CD4-positive, alpha-beta T cell treated with Interleukin-10 for 1 hour (primary cell): ENCODE measurements at places on chromosomes 5 and 9.

DNA sequence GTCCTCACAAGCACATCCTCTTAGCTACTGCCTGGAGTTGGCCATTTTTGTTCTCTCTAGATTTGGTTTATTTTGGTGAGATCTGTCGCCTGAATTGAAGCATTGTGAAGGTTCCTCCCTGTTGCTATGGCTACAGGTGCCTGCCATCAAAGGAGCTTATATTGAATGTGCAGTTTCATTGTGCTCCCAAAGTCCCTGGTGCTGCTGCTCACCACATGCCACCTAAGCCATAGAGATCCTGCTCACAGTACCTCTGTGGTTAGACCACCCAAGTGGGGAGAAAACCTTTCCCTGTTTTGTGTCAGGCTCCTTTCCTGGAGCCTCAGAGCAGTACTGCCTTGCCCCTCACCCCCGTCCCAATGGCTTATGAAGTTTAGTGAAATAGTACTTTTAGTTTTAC is 383.4 kb downstream of the TMEM38B start:
- DNase-seq = no peak

DNA sequence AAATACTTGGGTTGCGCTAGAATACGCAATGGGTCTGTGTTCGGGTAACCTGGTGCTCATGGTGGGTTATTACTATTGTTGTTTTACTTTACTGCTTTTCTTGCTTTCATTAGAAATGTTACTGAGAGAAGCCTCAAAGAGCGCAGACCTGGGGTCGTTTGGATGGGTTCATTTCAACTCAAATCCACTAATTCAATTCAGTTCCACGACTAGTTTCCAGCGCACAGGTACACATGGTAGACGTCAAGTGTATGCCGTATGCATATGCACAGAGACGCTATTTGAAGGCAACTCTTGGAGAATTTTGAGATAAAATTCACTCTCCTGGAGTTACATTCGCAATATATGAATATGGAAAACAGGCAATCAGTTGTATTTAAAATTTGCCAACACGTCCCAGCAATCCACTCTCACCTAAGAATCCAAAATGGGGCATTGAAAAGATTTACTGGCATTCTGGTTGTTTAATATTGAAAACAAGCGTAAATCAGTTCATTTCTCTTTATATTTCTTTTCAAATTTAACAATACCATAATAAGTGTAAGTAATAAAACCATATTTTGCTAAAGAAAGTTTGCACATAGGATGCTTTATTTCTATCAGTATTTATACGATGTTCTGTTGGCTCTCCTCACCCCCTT is 4.4 kb upstream of the PAX5 start:
- no peak for DNase-seq

DNA sequence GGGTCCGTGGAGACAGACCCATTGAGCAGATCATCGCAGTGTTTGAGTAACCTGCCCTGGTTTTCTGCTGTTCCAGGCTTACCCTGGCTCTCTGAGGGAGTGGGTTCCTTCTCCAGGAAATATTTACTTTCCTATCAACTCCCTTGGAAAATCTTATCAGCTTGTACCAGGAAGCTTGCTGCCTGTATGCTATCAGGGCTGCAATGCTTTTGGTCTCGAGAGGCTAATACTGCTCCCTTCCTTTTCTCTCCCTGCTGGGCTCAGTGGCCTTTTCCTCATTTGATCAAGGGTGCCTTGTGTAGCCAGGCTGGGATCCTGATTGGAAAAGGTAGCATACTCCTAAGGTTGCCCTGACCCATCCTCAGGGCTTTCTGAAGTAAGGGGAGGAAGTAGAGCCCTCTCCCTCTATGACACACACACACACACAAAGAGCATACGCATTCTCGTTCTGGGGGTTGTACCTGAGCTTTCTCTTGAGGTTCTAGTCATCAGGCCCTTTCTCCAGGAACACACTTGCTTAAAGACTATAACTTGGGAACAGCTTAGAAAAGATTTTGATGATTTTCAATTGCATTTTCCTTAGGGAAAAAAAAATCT is 41.6 kb downstream of the CYSTM1 start:
- DNase-seq = no peak

- DNase-seq = no peak
Measured at GRCh38 chr9:128912270-128912853, 8.4 kb upstream of the PHYHD1 start.

GRCh38 chr9:101466863-101467262 is 31.3 kb upstream of the ALDOB start:
- no peak for DNase-seq

DNA sequence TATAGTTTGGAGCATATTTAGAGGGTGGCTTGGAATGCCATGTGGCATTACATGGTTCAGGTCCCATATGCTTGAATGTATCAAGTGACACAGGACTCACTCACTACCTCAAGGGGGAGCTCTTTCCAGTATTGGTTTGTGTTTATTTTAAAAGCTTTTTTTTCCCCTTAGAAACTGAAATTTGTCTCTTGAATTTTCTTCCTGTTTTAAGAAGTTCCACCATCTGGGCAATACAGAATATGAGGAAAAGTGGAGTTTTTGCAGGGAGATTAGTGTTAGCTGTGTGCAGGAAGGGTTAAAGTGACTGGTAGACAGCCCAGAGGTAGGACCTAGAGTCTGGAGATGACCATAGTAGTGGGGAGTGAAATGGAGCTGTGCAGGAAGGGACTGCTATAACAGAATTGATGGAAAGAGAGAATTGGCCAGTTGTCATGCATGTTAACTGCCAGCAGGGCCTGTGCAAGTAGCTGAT is 36.6 kb downstream of the CTNNA1 start:
- peak; percentile 29 for DNase-seq

GRCh38 chr5:135857630-135858311 is 23.3 kb downstream of the SLC25A48 start:
- DNase-seq = no peak

GRCh38 chr9:71518045-71518827 is 250.1 kb downstream of the CEMIP2 start:
- DNase-seq = no peak

- DNase-seq = no peak
Measured at GRCh38 chr9:19895006-19895405, 106.2 kb upstream of the SLC24A2 start.

GRCh38 chr9:28967226-28967625 is 1393.9 kb upstream of the C9orf72 start:
- no peak for DNase-seq

DNA sequence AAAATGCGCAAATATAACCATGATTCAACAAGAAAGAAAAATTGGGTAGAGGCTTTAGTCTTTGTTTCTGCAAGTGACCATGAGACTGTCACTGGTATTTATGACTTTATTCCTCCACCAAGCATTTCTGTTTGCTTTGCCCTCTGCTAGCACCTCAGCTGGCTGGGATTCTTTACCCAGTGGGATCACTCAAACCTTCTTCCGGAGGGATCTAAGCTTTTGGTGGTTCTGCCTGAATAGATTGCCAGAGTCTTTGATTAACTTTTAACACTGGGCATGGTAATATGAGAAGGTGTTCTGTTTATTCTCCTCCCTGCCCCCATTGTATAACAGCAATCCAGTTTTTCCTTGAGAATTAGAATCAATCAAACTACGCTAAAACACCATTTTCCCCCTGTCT is 59.1 kb upstream of the FBN2 start:
- DNase-seq = no peak

DNA sequence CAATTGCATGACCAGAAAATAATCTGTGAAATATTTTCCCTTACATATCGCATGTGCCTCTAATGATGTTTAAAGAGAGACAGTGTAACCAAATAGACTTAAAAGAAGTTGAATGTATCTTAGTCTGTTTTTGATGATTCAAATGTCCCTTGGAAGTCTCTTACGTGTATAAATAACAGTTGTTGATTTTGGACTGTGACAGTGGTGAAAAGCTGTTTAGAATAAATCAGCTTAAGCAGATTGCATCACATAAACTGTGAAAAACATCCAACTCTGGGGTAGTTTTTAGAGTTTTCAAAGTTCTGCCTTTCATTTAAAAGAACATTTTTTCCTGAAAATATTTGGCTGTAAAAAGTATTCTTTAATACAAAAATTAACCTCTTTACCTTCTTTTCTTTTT is 301.1 kb downstream of the PRR16 start:
- DNase-seq = no peak

GRCh38 chr5:118176146-118176545 is 812.2 kb downstream of the DTWD2 start:
- no peak for DNase-seq

DNA sequence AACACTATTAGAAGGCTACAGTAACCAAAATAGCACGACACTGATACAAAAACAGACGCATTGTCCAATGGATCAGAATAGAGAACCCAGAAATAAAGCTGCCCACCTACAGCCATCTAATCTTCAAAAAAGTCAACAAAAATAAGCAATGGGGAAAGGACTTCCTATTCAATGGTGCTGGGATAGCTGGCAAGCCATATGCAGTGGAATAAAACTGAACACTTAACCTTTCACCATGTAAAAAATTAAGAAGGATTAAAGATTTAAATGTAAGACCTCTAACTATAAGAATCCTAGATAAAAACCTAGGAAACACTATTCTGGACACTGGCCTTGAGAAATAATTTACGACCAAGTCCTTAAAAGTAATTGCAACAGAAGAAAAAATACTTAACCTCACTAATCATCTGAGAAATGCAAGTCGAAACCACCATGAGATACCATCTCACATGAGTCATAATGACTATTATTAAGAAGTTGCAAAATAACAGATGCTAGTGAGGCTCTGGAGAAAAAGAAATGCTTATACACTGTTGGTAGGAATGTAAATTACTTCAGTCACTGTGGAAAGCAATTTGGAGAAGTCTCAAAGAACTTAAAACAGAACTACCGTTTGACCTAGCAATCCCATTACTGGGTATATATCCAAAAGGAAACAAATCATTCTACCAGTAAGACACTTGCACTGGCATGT is 203.3 kb upstream of the CDH9 start:
- no peak for DNase-seq

- no peak for DNase-seq
Measured at GRCh38 chr9:135066291-135066690, 21.2 kb upstream of the OLFM1 start.

DNA sequence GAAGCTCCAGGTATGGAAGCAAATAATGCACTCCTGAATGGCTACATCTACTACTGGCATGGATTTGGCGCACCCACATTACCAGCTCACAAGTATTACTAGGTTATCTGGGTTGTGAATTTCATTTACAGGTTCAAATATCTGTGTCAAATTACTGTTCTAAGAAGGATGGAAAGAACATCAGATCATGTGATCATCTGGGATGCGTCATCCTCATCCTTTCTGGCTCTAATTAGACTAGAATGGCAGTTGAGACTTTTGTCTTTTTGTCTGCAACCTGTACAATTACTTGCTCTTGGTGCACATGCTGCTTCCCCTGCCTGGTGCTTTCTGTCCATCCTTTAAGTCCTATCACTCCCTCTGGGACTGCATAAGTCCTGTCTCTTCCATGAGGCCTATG is 64.1 kb downstream of the PJA2 start:
- DNase-seq = no peak

- no peak for DNase-seq
Measured at GRCh38 chr9:100602342-100602801, 24.5 kb downstream of the CAVIN4 start.

GRCh38 chr5:138051441-138052296 is 18.8 kb upstream of the FAM13B start:
- no peak for DNase-seq

DNA sequence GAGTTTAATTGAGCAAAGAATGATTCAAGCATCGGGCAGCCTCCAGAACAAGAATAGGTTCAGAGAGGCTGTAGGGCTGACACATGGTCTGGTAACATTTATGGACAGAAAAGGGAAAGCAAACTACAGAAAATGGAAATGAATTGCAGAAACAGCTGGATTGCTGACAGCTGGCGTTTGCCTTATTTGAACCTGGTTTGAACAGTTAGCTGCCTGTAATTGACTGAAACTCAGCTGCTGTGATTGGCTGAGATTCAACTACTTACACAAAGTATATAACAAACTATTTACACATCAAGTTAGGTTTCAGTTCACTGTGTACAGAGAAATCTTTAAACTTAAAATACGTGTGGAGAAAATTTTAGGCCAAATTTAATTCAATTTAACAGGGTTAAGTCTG is 441.7 kb downstream of the PRELID2 start:
- DNase-seq = no peak

DNA sequence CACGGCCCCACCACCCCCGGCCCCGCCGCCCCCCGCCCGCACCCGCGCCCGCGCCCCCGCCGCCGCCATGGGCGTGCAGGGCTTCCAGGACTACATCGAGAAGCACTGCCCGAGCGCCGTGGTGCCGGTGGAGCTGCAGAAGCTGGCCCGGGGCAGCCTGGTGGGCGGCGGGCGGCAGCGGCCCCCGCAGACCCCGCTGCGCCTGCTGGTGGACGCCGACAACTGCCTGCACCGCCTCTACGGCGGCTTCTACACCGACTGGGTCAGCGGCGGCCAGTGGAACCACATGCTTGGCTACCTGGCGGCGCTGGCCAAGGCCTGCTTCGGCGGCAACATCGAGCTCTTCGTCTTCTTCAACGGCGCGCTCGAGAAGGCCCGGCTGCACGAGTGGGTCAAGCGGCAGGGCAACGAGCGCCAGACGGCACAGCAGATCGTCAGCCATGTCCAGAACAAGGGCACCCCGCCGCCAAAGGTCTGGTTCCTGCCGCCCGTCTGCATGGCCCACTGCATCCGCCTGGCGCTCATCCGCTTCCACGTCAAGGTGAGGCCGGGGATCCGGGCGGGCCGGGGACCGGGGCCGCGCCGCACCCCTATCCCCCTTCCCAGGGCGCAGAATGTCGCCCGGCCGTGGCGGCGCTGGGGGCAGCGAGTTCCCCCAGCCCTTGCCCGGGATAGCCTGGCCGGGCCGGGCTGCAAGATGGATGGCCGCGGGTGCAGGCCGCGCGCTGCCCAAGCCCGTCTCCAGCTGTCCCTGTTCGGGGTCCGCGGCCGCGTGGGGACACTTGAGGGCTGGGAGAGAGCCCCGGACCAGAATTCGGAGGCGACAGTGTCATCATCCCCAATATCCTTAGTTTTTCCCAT is 594 bp downstream of the FAM120A start:
- peak; percentile 38 for DNase-seq

DNA sequence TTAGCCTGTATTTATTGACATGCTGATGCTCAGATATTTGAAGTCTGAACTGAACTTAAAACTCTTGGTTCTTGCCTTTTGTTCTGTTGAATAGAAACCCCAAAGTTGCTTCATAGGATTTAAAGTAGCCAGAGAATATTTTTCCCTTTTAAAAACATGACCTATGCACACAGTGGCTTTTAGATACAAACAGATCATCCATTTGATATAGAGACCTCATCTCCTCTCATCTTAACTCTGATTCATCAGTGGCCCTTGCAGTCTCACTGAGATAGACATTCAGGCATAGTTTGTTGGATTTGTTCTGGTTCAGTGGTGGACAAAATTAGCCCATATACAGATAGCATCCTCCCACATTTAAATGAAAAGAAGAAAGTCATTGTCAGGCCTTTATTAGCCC is 43.5 kb upstream of the PJA2 start:
- DNase-seq = no peak

GRCh38 chr5:114223866-114224265 is 138.0 kb upstream of the KCNN2 start:
- DNase-seq = no peak
